Breast epithelium (tissue), 4 donors: ENCODE measurements at places on chromosomes 13 and 19. TPM values are rescaled to one million over a fixed set of nuclear protein-coding genes. Genes with fewer than 3 reads are reported as not detected.

ZNF714 gene
- 11.1 TPM for total RNA-seq

RNF225 gene
- total RNA-seq = not detected

- H3K27ac ChIP-seq = peak overlapping the region; percentile 90
- no peaks in the 10 kb centered on the region for H3K36me3 ChIP-seq
- peak overlapping the region; percentile 78 for H3K4me3 ChIP-seq
- no peaks in the 10 kb centered on the region for H3K27me3 ChIP-seq
- H3K4me1 ChIP-seq = peaks cover 8% of the 10 kb centered on the region
Observed at GRCh38 chr19:1942078-1942933, 1.3 kb downstream of the CSNK1G2 start.

DNA sequence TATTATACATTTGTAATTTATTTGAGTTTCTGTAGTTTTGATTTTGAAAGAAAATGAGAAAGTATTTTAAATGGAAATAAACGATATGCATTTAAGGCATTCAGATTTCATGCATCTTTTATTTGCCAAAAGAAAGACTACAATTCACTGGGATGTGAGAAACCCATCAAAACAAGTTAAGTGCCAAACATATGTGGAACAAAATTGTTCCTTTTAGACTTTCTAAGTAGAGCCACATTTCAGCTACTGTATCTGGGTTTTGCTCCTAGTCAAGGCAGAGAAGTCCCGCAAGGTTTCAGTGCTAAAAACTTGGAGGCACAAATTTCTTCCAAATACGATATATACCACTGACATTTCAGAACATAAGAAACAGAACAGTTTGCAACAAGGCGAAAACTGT is 1191.9 kb downstream of the SLITRK5 start:
- H3K4me1 ChIP-seq = no peaks in the 10 kb centered on the region

DNA sequence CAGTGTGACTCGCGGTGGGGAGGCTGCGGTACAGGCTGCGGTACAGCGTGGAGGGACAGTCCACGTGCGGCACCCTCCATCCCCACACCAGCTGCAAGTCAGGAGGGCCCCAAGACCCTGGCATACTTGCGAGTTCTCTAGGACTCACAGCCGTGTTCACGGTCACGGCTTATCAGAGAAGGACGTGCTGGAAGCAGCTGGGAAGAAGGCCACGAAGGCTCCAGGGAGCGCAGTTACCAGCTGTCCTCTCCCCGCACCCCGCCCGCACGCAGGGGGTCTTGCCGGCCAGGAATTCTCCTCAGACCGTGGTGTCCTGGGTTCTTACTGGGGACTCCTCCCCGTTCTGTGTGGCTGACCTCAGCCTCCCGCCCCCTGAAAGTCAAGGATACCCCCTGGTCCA is 6.2 kb downstream of the ZNF444 start:
- no peak for DNase-seq
- no peaks in the 10 kb centered on the region for H3K36me3 ChIP-seq
- H3K27ac ChIP-seq = no peak overlapping the region
- H3K4me1 ChIP-seq = no peaks in the 10 kb centered on the region

GRCh38 chr13:44576351-44577235 is 463 bp upstream of the TSC22D1 start:
- H3K4me3 ChIP-seq = peak overlapping the region; percentile 86
- no peak for DNase-seq
- no peaks in the 10 kb centered on the region for H3K36me3 ChIP-seq
- no peaks in the 10 kb centered on the region for H3K27me3 ChIP-seq
- H3K27ac ChIP-seq = peak overlapping the region; percentile 99

DNA sequence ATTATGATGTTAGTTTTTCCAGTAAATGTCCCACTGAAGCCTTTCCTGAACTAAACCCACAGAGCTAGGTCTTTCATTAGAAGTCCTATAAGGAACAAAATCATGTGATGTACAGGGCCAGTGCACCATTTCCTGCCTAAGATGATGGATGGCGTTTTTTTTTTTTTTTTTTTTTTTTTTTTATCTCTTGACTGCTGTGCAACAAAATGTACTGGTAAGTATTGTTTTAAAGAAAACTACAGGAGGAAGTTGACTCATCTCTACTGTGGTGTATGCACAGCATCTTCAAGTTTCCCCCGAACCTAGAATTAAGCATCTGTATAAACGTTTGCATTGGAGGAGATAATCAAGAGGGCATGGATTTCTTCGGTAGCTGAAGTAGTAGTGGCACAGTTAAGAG is 197.5 kb downstream of the NBEA start:
- H3K27me3 ChIP-seq = no peaks in the 10 kb centered on the region
- no peak overlapping the region for H3K4me3 ChIP-seq
- no peaks in the 10 kb centered on the region for H3K36me3 ChIP-seq
- H3K27ac ChIP-seq = no peak overlapping the region

DNA sequence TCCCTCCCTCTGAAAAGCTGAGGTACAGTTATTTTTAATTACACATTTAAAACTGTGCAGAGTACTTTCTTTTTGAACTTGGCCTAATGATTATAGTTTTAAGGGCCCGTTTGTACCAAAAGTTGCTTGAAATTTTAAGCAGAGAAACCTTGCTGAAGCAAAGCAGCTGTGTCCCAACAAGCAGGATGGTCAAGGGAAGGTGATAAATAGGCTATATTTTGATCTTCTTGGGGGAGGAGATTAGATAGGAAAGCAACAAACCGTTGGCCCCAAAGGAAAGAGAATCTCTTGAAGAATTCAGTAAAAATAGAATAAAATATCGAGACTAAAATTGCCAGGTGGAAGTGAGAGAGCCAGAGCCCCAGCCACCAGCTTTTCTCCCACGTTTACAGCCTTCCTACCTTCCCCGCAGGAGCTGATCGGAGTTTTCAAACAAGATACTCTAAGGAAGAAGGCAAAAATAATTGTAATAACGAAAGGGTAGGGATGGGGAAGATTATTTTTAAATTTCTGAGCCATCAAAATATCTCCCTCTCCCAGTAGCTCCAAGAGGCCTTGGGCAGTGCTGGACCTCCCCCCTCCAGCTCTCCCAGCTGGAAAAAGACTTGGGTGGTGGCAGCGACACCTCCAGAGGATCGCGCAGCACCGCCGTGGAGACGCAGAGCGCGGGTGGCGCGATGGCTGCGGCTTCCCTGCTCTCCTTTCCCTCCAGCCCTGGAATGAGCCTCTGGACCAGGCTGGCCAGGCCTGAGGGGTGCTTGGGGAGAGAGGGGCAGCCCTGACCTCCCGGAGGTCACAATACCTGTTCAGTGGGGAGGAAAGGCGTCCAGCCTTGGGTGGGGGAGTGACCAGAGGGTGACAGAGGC is 5.8 kb downstream of the ZIC2 start:
- DNase-seq = no peak
- H3K4me3 ChIP-seq = no peak overlapping the region
- H3K27me3 ChIP-seq = peaks cover 20% of the 10 kb centered on the region
- H3K36me3 ChIP-seq = no peaks in the 10 kb centered on the region
- H3K27ac ChIP-seq = no peak overlapping the region

DNA sequence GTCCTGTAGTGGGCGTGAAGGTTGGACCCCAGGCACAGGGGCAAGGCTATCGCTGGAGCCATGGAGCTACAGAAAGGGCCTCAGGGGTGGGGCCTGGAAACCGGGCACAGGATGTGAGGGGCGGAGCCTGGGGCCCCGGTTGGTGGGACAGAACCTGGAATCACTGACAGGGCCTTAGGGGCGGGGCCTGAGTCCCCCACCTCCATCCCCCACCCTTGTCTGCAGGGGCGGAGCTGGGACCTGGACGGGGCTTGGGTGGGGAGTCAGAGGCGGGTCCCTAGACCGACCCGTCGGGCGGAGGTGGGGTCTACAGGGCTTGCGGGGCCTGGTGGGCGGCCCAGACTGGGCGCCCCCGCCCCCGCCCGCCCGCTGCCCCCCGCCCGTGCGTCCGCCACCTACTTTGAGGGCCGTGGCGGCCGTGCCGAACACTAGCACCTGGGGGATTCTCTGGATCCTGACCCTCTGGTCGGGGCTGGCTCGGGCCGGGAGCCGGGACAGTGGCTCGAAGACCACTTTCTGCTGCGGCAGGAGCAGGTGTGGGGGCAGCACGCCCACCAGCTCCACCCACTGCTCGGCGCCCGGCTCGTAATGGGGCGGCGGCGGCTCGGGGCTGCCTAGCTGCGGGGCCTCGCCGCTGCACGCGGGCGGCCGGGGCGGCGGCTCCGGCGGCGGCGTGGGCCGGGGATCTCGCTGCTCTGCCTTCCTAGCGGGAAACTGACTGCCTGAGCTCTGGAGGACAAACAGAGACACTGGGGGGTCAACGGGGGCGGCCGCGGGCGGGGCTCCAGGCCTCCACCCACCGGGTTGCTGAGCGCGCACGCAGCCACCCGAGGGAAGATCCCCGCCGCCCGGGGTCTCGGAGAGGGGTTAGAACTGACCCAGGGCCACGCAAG is 26.3 kb downstream of the DCAF15 start:
- H3K4me3 ChIP-seq = peak overlapping the region; percentile 41
- no peaks in the 10 kb centered on the region for H3K4me1 ChIP-seq
- peak overlapping the region; percentile 86 for H3K27ac ChIP-seq
- H3K36me3 ChIP-seq = no peaks in the 10 kb centered on the region
- H3K27me3 ChIP-seq = no peaks in the 10 kb centered on the region
- peak; percentile 82 for DNase-seq

GRCh38 chr13:83008212-83008929 is 873.9 kb downstream of the SLITRK1 start:
- H3K4me1 ChIP-seq = no peaks in the 10 kb centered on the region
- H3K4me3 ChIP-seq = no peak overlapping the region
- H3K27ac ChIP-seq = no peak overlapping the region
- DNase-seq = no peak
- no peaks in the 10 kb centered on the region for H3K36me3 ChIP-seq
- H3K27me3 ChIP-seq = no peaks in the 10 kb centered on the region
